ENCODE measurements at places on chromosomes 1 and 21. TPM values are rescaled to one million over a fixed set of nuclear protein-coding genes. Genes with fewer than 3 reads are reported as not detected.

XCL1 gene
- polyA plus RNA-seq = 0.50 TPM

CSF3R gene
- 3.9 TPM for polyA plus RNA-seq

HPDL gene
- polyA plus RNA-seq = 15.7 TPM

B4GALT3 gene
- polyA plus RNA-seq = 13.4 TPM

TSACC gene
- polyA plus RNA-seq = 0.48 TPM

RHOC gene
- polyA plus RNA-seq = 443 TPM

KRTAP12-1 gene
- polyA plus RNA-seq = not detected

LEPR gene
- 0.60 TPM for polyA plus RNA-seq

LIPI gene
- polyA plus RNA-seq = not detected

CADM3 gene
- polyA plus RNA-seq = 11.5 TPM

WLS gene
- 16.9 TPM for polyA plus RNA-seq

BMP8A gene
- not detected for polyA plus RNA-seq

OR10X1 gene
- not detected for polyA plus RNA-seq

MAP1LC3C gene
- not detected for polyA plus RNA-seq
